NCI-H1930 (cell line): ENCODE measurements at places on chromosomes 3 and 15.

DNA sequence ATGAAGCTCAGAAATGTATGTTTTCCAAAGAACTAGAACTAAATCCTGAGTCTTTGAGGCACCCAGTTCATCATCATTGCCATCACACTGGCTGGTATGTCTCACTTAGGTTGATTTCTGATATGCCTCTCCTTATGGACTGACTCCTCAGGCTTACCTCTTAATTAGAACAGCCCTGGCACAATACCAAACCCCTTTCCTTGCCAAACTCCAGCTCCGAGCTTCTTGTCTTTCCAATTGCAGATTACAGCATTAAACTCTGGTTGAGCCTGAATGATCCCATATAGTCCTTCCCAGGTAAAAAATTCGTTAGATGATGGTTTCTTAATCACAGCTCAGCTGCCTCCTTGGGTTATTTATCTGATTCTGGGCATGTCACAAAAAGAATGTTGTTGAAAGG lies 66.3 kb downstream of the RTP4 start:
- no peak for DNase-seq

DNA sequence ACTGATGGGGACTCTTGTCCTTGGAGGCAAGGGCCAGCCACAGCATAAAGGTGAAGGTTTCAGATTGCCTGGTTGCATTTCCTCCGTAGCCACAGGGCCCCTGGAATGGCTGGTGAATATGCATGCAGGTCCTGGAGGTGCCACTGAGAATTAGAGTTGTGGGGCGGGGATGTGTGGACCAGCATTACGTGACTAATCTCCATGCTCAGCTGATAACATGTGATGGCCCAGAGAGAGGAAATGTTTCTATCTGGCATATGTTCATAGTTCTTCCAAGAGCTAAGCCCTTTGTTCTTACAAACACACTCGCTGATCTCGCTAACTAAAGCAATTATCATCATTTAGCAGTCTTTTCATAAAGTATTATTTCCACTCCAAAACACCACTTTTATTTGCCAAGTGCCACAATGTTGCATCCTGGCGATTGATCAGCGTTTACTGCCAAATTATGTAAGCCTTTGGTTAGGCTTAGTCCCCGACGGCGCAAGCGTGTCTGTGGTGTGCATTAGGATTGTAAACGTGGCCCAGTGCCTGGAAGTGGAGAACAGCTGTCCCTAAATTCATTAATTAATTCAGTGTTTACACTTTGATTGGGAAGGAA lies 55.9 kb downstream of the CGNL1 start:
- DNase-seq: no peak

DNA sequence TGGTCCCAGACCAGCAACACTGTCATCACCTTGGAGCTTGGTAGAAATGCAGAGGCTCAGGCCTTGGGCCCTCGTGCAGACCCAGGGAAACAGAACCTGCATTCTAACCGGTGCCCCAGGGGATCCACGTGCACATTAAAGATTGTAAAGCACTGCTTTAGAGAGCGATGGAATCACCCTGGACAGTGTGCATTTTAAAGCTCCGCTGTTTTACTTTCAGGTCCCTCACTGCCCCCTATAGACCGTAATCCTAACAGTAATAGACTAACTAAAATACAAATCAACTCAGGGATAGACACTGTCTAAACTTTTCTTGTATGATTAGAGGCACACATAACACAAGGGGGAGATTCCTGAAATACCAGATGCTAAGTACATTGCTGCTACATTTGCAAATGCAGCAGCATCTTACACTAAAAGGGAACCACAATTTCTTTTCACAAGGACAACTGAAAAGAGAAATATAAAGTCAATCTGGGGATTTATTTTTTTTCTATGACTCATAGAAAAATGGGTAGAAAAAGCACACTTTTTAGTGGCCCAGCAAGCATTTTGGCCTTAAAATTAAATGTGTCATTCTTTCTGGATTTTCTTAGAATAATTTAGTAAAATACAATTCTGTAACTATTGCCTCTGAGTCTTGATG lies 10.5 kb upstream of the SH3GL3 start:
- no peak for DNase-seq

DNA sequence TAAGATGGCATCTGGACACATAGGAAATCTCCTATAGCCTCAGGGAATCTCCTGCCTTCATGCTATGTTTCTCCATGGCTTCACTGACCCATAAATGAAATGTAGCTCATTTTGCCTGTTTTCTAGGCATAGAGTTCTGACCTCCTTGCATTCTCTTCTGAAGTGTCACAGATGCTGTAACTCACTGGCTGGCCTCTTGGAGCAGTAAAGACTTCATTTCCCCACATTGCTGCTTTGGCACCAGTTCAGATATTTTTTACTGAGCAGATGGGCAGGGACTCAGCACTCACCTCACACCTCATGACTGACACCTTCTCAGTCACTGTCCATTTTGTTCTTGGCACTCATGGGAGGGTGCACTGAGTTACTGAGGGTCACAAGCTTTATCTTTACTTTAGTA lies 286.7 kb upstream of the TGFBR2 start:
- DNase-seq: no peak

GRCh38 chr15:97504031-97504792 lies 456.3 kb upstream of the ARRDC4 start:
- no peak for DNase-seq

DNA sequence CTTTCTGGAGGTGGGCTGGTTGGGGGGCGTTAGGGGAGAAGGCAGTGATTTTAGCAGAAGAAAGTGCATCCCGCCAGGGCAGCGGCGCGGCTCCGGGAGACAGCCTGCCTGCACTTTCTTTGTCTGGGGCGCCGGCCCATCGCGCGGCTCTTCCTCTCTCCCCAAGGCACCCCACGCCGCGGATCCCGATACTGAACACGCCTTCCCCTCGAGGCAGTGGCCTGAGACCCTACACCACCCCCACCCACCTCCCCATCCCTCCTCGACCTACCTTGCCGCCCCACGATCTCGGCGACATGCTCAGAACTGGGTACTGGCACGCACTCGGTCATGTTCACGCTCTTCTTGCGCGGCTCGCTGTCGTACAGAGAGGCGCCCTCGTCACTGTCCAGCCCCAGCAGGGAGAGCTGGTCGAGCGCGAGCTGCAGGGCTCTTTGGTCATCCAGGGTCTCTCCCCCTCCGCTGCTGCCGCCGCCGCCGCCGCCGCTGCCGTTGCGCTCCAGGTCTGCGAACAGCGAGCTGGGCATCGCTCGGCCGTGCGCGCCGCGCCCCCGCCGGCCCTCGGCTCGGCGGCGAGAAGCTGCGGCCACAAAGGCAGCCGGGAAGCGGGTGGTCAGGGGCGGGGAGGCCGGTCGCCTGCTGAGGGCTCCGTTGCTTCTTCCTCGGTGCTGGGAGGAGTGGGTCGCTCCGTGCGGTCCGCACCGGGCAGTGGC lies 483 bp downstream of the MEX3B start:
- DNase-seq: no peak

GRCh38 chr3:59750391-59750790 lies 700.6 kb upstream of the CFAP20DC start:
- DNase-seq: no peak
